Stimulated activated CD4-positive, alpha-beta T cell treated with anti-CD3 and anti-CD28 coated beads, Interleukin-15, amount 100 ng/mL, for 1 hour (primary cell): ENCODE measurements at places on chromosomes 11 and 22.
A peak's percentile ranks its signal among the peaks of the same experiment; 100 is the strongest.

GRCh38 chr11:57144075-57144474 is 37.7 kb upstream of the LRRC55 start:
- DNase-seq, result no peak

- no peak for DNase-seq
Measured at GRCh38 chr11:115706626-115707135, 202.5 kb upstream of the CADM1 start.

- DNase-seq, result no peak
Measured at GRCh38 chr22:50002791-50003190, 9.8 kb downstream of the IL17REL start.

DNA sequence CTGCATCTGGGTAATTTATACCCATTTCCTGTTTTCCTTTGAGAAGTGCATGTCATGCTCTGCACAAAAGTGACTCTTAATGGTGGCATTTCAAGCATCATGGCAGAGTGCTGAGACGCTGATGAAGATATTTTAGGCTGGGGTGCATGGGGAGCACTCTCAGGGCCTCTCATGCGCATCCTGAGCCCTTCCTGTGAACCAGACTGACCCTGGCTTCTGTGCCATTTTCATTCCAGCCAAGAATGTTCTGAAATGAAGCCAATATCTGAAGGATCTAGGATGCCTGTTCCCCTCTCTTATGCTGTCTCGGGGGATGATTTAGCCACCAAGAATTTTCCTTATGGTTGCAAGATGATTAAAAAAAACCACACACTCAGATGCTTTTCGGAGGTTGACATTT is 61.5 kb downstream of the MIAT start:
- no peak for DNase-seq

DNA sequence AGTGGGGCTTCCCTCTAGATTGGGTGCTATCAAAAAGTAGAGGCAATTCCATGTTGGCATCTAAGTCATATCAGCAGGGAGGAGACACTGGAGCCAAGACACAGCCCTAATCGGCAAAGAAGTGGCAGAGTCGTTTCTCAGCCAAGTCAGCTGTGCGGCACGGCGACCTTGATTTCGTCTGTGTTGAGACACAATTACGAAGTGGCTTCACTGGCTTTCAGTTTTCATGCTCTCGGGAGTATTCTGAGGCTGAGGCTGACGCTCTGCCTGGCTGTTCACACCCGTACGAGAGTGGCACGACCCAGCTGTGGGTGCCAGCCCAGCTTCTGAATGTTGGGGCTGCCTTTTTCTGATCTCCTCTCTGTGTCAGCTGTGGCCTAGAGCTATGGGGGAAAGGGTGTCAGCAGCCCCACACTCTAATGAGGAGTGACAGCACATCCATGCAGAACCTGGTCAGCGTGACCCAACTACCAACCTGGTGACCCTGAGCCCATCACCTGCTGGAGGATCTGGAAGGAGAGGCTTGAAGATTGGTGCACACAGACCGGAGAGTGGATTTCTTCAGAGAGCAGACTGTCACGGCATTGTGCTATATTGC is 105.7 kb upstream of the TMEM45B start:
- DNase-seq, result no peak

GRCh38 chr11:133570376-133570775 is 38.1 kb upstream of the OPCML start:
- no peak for DNase-seq

- DNase-seq, result no peak
Measured at GRCh38 chr11:17605651-17606122, 58.6 kb downstream of the OTOG start.

GRCh38 chr22:30279046-30279788 is 10.1 kb downstream of the CASTOR1 start:
- no peak for DNase-seq

DNA sequence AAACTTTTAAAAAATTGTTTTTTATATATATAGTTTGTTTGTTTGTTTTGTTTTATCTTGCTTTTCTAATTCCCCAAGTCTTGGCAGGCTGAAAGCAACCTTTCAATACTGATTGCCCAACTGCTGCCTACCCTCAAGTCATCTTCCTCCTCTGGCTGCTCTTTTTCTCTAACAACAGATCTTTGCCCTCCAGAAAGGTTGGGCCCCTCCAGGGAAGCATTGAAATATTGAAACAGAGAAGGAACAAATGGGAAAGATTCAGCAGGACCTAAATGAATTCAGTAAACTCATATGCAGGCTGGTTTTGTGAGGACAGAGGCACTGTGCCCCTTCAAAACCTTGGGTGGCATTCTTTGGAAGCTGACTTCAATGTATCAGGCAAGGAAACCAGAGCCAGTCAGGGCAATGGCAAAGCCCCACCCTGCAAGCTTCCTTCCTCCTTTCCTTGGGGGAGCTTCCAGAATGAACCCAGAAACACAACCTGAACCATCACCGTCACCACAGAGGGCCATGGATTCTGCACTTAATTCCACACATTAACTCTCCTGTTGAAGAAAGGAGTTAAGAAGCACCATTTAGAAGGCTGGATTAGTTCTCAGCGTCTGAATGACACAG is 815 bp upstream of the MS4A6A start:
- no peak for DNase-seq

GRCh38 chr22:35467681-35468434 is 67.9 kb downstream of the MCM5 start:
- no peak for DNase-seq

DNA sequence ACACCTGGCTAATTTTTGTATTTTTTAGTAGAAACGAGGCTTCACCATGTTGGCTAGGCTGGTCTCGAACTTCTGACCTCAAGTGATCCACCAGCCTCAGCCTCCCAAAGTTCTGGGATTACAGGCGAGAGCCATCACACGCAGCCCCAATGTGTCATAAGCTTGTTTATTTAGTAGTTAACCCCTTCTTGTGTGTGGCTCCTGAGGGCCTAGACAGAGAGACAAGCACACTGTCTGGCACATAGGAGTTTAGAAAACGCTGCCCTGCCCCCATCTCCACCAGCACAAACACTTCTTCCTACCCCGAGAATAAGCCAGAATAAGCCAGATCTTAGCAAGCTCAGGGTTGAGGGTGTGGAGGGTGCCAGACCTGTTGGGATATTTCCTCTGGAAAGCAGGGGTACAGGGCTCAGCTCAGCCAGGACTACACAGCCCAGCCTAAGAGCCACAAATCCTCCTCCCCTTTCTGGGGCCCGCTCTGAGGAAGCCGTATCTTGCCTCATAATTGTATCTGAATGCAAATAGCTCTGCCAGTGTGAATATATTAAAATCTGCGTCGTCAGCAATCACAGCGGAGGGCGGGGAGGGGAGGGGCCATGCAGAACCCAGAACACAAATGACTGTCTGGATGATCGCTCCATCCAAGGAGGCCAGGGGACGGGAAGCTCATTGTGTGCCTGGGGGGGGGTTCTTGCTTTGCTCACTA is 247.3 kb downstream of the MN1 start:
- DNase-seq, result no peak

GRCh38 chr11:121467965-121468364 is 15.2 kb upstream of the SORL1-AS1 start:
- DNase-seq, result peak; percentile 58

- no peak for DNase-seq
Measured at GRCh38 chr11:833849-834311, 1.1 kb downstream of the CD151 start.

DNA sequence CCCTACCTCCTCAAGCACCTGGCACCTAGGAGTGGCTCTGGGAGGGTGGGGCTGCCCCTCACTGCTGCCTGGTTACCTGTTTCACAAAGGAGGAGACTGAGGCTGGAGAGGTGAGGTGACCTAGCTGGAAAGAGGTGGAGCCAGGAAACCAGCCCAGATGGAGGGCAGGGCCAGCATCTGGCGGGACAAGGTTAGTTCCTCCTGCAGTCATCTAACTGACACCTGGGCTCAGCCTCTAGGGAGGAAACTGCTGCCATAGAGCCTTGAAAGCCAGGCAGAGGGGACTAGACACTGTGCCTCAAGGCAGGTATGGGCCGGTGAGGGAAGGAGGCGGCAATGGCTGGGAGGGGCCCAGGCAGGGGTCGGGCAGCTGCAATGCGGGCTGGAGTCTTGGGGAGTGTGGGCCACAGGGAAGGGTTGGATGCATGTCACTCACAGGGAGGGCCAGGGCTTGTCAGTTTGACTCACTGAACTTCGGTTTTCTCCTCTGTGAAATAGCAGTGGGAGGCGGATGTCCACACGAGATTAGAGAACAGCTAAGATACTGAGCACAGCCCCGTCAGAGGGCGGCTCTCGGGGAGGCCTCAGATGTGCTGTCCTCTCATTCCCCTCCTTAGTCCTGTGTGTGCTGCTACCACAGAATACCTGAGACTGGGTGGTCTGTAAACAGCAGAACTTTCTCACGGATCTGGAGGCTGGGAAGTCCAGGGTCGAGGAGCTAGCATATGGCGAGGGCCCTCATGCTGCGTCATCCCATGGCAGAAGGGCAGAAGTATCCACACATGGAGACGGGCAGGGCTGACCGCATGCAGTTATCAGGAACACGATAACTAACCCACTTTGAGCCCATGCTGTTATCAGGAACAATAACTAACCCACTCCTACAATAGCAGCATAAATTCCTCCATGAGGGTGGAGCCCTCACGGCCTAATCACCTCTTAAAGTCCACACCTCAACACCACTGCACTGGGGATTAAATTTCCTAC is 16.1 kb downstream of the MGAT3 start:
- no peak for DNase-seq

DNA sequence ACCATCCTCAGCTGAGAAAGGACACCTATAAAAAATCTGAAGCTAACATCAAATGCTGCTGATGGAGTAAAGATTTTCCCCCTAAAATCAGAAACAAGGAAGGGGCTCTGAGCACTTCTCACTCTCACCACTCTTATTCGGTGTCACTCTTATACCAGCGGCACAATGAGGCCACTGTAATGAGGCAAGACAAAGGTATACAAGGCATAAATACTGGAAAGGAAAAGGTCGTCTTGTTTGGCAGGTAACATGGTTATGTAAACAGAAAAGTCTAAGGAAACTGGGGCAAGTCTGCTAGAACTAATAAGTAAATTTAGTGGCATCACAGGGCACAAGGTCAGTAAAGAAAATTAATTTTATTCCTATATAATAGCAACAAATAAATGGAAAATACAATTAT is 8.1 kb upstream of the MOB2 start:
- no peak for DNase-seq

GRCh38 chr11:64650923-64651523 is 60.0 kb downstream of the SLC22A12 start:
- no peak for DNase-seq

DNA sequence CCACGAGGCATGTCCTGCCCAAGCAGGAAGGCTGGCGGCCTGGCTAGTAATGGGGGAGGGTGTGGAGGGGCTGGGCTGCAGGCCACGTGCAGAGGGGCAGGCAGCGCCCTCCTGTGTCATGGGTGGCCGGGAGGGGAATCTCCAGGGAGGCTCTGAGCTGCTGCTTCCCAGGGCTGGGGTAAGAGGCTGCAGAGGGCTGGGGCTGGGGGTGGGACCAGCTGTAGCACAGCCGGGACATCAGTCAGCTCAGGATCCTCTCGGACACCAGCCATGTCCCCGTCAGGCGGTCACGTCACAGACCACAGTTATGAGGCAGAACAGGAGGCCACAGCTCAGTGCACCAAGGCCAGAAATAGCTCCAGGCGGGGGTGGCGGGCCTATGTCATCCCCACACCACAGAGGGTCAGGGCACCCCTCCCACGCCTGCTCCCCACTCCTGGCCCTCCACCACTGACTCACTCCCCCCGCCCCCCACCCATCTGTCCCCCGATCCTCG is 21.1 kb downstream of the RTN4R start:
- no peak for DNase-seq

DNA sequence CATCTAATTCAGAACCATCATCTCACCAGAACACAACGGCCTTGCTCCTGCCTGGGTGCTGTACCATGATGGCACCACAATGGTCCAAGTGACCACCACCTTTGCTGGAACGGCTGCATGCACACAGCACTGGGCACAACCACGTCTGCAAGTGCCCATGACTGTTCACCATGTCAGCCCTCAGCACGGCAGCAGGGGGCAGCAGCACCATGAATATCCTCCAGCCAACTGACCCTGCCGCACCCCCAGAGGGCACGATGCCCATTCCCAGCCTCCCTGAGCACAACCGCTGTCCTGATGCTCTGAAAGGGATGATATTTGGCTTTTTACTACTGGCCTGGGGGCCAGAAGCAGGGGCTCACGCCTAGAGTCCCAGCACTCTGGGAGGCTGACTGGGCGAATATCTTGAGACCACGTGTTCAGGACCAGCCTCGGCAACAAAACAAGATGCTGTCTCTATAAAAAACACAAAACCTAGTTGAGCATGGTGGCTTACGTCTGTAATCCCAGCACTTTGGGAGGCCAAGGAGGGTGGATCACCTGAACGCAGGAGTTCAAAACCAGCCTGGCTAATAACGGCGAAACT is 25.7 kb downstream of the DRD4 start:
- DNase-seq, result no peak

DNA sequence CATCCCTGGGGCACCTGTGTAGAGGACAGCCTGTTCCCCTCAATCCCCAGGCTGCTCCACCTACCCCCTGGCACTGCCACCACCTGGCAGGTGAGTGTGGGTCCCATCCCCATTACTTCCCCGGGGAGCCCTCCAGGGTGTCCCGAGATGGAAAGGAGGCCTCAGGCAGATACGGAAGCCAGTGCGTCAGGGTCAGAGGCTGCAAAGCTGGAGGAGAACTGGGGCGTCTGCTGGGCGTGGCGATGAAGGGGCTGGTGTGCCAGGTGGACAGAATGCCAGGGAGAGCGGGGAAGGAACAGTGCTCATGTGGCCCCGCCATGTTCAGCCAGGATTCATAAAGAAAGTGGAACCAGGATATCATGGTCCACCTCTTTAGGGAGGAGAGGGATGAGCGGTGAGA is 7.8 kb downstream of the YPEL1 start:
- DNase-seq, result no peak

DNA sequence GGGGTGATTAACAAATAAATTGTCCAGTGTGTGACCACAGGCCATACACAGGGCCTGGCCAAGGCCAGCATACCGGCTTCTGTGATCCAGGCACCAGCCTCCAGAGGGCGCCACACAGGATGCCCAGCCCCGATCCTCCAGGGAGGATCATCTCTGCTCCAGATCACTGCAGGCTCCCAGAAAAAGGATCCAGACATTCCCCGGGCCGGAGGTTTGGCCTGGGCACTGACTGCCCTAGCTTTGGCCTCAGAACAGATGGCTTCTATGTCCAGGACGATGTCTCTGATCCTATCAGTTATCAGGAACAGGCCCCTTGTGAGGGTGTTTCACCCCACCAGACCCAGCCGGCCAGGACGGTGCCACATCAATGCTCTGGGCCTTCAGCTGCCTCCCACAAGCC is 74.5 kb upstream of the LMO1 start:
- DNase-seq, result no peak

GRCh38 chr11:87150936-87151335 is 113.2 kb downstream of the TMEM135 start:
- DNase-seq, result no peak

DNA sequence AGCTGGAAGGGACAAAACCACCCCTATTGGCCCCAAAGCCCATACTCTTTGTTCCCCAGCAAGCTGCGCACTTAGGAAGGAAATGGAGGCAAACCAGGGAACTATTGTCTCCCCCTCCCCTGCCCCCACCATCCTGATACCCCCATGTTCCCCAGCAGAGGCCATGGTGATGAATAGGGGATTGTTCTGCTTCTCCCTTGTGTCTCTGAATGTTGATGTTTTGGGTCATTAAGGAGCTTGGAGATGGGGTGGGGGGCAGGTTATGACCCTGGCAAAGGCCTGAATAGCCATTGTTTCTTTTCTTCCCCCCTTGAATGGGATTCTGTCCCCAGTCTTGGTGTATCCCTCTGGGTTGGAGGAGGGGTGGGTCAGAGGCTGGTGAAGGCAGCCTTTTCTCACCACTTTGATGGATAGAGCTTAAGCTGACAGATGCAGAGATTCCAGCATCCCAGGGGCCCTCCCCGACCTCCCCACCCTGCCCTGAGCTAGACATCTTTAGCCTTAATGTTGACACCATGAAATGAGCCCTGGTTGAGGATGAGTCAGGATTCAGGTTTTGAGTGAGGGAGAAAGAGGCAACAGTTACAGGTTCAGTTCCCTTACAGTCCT is 8.3 kb downstream of the DTX4 start:
- DNase-seq, result no peak
